ENCODE measurements at places on chromosomes 12 and 14. TPM values are rescaled to one million over a fixed set of nuclear protein-coding genes. Genes with fewer than 3 reads are reported as not detected.

Gene RPGRIP1
- 0.41 TPM for total RNA-seq

DNA sequence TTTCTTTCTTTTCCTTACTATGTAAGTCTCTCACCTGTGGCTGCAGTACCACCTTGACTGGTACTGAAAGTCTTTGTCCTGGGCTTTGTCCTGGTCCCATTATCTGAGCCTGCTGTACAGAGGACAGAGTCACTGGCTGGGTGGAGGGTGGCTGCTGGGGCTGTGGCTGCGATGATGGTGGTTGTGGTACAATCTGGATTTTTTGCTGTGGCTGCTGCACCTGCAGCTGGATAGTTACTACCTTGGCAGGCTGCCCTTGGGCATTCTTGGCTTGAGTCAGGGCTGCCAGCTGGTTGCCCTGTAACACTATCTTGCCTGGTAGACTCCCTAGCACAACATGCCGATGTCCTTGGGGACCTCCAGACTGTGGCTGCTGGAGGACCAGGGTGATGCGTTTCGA is 27.0 kb downstream of the CHD8 start:
- DNase-seq: no peak

Gene MDGA2
- 4.9 TPM for total RNA-seq

DNA sequence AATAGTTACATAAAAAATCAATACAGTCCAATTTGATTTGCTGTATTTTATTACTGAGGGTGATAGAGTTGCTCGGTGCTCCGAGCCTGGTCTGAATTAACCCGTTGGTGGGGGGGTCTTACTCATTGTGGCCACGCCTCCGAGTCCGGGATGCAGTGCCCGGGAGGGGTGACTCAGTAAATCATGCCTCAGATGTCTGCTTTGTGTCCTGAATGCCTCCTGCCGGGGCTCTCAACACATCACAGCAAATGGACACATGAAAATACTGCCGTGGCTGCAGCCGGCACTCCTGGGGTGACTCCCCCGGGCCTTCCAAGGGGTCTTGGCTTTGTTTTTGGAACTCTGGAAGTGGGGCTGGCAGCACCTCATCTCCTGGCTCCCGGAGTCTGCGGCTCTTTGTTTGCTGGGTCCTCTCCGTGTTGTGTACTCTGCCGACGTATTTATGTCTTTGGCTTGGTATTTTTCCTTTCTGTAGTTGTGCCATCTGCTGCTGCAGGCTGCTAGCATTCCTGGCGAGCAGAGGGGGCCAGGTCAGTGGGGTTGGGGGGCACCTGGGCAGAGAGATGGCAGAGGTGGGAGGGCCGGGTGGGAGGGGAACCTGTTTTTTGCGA is 129.0 kb downstream of the AACS start:
- peak; percentile 68 for DNase-seq

- no peak for DNase-seq
Measured at GRCh38 chr12:359091-359490, 30.0 kb downstream of the KDM5A start.

- no peak for DNase-seq
Measured at GRCh38 chr14:69992564-69992963, 113.3 kb downstream of the SMOC1 start.

DNA sequence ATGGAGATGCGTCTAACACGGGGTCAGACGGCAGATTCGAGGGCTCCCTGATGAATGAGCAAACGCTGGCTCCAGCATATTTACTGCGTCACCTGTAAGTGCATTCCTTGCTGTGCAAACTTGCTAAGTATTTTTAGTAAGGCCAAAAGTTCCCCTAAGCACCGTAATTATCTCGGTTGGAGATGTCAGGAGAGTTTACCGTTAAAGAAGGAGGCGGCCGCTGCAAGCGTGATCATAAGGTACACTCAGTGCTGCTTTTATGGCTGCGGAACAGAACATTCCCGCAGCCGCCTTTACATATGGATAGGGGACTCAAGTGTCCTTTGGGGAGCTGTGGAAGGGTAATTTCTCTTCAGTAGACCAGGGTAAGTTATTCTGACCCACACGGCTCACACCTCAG is 175.6 kb downstream of the GLT1D1 start:
- no peak for DNase-seq

Gene NPFF
- 0.57 TPM for total RNA-seq

GRCh38 chr14:67186789-67187584 is 2.3 kb upstream of the GARIN2 start:
- no peak for DNase-seq

Gene PSMA6
- 197 TPM for total RNA-seq

Gene PARPBP
- total RNA-seq: 20.5 TPM

GRCh38 chr14:45699471-45699870 is 446.5 kb upstream of the MIS18BP1 start:
- DNase-seq: no peak

Gene GRIP1
- 22.5 TPM for total RNA-seq

DNA sequence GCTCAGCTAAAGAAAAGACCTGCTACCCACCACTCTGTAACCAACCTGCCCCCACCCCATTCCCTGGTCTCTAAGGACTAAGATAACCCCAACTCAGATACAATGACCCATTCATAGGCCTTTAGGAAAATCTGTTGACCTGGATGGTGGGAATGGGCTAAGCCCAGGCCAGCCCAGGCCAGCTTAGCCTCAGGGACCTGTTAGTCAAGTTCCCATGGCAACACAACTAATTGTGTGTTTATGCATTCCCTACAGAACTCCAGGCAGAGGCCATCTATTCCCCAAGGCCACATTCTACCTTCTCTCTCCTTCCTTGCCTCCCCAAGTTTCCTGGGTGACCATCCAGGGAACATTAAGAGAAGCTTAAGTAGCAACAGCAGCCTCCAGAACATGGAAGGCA is 16.1 kb upstream of the KRT8 start:
- DNase-seq: no peak

Gene PPP2R5C
- total RNA-seq: 99.9 TPM

- DNase-seq: no peak
Measured at GRCh38 chr12:69329669-69330428, 18.3 kb upstream of the LYZ start.

Data from WTC11 (cell line).